ENCODE measurements at places on chromosomes 5 and 9.
A peak's percentile ranks its signal among the peaks of the same experiment; 100 is the strongest.

GRCh38 chr9:91405343-91406077 is 18.1 kb downstream of the NFIL3 start:
- DNase-seq = no peak

GRCh38 chr9:81871695-81872094 is 56.5 kb upstream of the SPATA31D4 start:
- no peak for DNase-seq

- no peak for DNase-seq
These were observed 470.7 kb upstream of the BRINP1 start for GRCh38 chr9:119839888-119840287.

- DNase-seq = no peak
These were observed 59.7 kb downstream of the ERBIN start for GRCh38 chr5:65986050-65986451.

DNA sequence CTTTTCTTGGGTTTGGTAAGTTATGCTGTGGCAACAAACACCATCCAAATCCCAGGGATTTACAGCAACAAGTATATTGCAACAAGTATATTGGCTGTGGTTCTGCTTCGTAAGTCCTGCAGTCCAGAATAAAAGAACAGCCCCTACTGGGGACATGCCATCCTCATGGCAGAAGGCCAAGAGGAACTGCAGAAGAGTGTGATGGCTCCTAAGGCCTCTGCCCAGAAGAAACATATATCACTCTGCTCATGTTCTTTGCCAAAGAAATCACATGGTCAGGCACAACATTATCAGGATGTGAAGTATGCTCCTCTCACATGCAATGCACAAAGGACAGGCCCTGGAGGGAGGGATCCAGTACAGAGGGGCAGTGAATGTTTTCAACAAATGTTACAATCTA is 159.6 kb upstream of the TAS2R1 start:
- DNase-seq = no peak

DNA sequence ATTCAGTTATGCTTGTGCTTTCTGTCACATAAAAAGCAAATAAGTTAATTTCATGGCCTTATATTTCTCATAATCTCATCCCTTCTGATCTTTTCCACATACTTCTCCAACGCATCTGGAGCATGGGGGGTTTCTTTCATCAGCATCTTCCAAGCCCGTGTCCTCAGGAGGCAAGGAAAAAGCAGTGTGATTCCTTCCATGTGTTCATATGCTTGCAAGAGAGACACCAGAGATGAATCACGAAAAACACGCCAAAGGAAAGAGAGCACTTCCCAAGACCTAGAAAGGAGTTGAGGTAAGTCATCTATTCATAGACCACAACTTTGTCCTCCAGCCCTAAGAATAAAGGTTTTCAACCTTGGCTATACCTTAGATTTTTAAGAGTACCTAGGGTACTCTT is 26.0 kb upstream of the SVEP1 start:
- DNase-seq = no peak

- DNase-seq = peak; percentile 27
These were observed 600.7 kb upstream of the SGCD start for GRCh38 chr5:155726267-155726666.

DNA sequence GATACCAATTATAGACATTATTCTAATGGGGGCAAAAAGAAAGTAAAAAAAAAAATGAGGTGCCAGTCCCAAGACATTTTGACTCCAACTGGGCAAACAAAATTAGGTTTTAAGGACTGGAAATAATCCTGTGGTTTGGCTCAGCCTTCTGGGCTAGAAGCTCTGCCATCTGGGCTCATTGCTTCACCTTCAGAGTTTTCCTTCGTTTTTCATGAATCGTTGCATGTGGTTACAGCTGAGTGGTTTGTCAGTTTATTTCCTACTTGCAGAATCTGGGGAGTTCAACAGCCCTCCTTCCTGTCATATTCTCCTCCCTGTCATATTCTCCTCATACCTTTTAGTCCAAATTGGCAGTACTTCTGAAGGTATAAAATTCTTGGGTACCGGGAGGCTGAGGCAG is 12.0 kb downstream of the UGT3A2 start:
- DNase-seq = no peak

DNA sequence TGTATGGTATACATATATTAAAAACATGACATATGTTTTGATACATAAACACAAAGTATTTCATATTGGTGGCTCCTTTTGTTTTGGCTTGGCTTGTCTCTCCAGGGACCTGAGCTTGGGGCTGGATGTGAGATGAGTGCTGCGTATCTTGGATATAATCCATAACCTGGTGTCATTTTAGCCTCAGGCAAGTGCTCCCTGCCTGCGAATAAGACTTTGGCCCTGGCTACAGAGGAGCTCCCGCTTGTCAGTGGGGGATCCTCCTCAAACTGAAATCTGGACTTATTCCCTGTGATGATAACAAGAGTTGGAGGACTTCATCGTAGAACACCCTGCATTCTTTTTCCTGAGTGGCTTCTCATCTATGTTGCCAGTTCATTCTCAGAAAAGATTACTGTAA is 341.7 kb upstream of the CLINT1 start:
- DNase-seq = no peak

DNA sequence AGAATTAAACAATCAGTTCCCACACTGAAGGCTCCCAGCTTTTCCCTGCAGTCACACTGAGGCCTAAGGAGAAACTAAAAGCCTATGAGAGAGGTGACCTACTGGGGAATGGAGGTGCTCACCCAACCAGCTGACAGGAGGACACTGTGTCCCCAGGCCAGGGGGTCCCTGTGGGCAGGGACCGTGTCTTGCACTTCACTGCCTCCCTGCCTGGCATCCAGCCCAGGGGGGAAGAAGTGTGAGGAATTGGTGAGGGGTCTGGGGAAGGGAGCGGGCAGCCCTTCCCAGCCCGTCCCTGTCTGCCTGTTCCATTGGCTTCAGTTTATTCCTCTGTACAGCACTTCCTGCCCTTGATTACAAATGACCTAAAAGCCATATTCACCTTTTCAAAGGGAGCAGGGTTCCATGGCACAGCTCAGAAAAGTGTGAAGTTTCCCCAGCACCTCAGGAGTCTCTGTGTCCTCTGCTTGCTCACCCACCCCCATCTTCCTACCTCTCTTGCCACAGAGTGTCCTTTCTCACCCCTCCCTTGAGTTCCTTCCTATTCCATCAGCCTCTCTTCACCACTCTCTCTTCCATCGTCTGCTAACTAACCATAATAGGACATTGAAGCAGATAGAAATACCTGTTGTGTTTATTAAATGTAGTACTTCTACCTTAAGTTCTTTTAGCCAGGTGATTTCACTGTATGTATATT is 12.9 kb downstream of the OTULINL start:
- no peak for DNase-seq

- DNase-seq = no peak
These were observed 28.7 kb upstream of the ECM2 start for GRCh38 chr9:92564504-92564903.

- no peak for DNase-seq
These were observed 6.1 kb upstream of the GCNT1 start for GRCh38 chr9:76452839-76453238.

- DNase-seq = no peak
These were observed 69.7 kb downstream of the ARHGAP26 start for GRCh38 chr5:142839711-142840346.

GRCh38 chr9:12775679-12776512 is 1.1 kb downstream of the LURAP1L start:
- no peak for DNase-seq

DNA sequence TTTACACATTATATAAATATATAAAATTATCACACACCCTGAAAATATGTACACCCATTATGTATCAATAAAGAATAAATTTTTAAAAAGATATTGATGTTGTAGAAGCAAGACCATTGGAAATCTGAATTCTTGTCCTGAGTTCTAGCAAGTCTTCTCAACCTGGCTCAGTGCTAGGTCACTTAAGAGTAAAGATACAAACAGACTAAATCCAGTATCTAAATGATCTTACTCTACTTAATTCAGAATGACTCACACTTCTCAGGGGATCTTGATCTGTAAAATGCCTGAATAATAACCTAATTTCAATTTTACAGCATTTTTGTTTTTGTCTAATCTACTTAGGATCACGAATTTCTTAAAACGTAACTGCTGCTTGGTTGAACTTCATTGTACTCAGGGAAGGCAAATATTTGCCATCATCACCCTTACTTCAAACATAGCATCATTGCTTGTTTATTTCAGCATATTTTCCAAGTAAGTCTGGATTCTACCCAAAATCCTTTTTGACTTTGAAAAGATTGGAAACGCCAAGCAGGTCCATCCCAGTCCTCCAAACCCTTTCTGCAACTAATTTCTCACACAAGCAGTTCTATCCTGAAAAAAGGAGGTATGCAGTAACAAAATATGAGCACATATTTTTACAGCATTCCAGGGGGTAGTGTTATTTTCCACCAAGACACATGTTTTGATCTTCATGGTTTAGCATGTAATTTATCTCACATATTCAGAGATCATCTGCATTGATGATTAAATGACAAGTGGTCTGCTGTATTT is 582.6 kb downstream of the PSAT1 start:
- no peak for DNase-seq

DNA sequence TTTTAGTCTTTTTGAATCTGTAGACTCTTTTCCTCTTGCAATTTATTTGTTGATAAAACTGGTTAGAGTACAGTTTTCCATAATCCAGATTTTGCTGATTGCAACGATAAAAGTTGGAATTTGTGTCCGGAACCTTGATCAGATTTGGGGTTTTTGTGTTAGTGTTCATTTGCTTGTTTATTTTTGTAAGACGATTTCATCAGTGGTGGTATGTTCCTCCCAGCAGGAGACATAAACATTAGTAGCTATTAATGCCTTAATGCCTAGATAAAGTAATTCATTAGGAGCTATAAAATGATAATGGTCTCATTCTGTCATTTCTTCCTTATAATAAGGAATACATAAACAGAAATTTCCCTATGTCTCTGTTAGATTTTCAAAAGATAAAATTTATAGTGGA is 21.3 kb downstream of the RPS6 start:
- no peak for DNase-seq

DNA sequence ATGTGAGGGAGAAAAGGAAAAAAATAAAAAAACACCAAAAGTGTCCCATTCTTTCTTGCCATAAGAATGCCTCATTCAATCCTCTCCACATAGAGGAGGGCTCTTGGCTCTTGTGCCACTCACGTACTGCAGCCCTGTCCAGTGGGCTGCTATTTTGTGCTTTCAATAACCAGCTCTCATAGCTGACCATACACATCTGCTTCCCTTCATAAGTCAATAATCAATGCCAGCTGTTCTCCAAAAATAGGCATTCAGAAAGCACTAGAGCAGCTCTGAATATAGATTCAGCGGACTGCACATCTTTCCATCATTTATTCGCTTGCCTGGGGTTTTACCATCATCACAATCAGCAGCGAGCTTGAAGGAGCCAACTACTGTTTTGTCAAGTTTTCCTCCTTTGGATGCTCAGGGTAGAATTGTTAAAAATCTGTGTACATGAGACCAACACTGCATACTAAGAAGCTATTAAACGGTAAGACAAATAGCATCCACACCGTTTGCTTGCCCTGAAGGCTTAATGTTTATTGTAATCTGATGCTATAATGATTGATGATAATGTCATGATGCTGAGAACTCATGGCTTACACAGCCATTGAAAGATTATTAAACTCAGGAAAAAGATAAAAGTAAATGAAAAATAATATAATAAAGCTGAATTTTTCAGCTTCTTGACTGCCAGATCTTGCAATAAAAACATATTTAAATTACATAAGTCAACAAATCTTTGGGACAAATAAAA is 80.0 kb downstream of the OXCT1 start:
- no peak for DNase-seq

- DNase-seq = no peak
These were observed 72.6 kb downstream of the PIK3R1 start for GRCh38 chr5:68287976-68288706.

- no peak for DNase-seq
These were observed 34.7 kb upstream of the DMXL1 start for GRCh38 chr5:119036101-119036762.

DNA sequence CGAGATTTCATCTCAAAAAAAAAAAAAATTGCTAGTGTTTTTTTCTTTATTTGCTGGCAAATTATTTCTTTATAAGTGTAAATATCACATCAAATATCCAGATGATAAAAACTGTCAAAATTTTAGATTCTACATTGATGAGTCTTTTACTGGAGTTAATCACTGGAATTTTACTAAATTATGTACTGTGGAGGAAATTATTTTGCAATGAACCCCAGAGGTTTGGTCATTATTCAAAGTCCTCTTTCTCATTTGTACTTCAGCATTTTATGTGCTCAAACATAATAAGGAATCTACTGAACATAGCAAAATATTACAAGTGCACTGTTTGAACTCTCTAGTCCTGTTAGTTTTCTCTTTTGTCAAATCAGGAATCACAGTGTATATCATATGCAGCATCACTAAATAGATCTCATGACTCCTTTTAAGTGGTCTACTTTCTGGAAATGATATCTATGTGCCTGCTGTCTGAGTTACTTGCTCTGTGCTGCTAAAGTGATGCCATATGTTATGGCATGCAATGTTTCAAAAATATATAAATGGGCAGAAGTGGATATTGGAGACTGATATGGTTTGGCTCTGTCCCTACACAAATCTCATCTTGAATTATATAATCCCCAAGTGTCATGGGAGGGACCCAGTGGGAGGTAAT is 18.0 kb downstream of the OTULINL start:
- no peak for DNase-seq

- DNase-seq = no peak
These were observed 230.3 kb downstream of the PAPPA start for GRCh38 chr9:116383936-116384335.

- no peak for DNase-seq
These were observed 396.7 kb upstream of the CLINT1 start for GRCh38 chr5:158255609-158256008.

DNA sequence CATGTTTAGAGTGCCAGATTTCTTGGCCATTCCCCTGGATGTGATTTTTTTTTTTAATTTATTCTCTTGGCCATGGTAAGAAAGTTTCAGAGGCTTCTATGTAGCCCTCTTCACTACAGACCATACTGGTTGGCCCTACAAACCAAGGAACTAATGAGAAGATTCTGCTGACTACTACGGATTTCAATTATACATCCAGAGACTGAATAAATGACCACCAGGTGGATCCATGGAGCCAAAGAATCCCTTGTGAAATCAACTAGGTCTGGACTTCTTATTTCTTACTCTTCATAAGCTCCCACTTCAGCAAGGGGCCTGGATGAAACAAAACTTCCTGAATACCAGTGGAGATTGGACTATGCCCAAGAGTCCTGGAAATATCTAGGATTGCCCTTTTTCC is 27.6 kb downstream of the ZNF622 start:
- DNase-seq = no peak

GRCh38 chr9:37300620-37301019 is 121.9 kb upstream of the GRHPR start:
- no peak for DNase-seq

- no peak for DNase-seq
These were observed 55.6 kb upstream of the TESK1 start for GRCh38 chr9:35549441-35549840.

GRCh38 chr9:121275781-121276658 is 8.1 kb downstream of the GSN start:
- no peak for DNase-seq

- DNase-seq = no peak
These were observed 871 bp downstream of the TRIO start for GRCh38 chr5:14143841-14144585.
